Right cardiac atrium (tissue), 5 donors: ENCODE measurements at places on chromosomes 2 and 18. TPM values are rescaled to one million over a fixed set of nuclear protein-coding genes. Genes with fewer than 3 reads are reported as not detected.

DYSF gene
- total RNA-seq, result 42.0 TPM

UGT1A3 gene
- not detected for total RNA-seq

CFAP221 gene
- total RNA-seq, result 1.5 TPM

GRCh38 chr18:69358212-69358895 lies 42.3 kb upstream of the DOK6 start:
- DNase-seq, result no peak

- DNase-seq, result no peak
Observed at GRCh38 chr2:172912266-172912665, 163.4 kb upstream of the MAP3K20 start.

DNA sequence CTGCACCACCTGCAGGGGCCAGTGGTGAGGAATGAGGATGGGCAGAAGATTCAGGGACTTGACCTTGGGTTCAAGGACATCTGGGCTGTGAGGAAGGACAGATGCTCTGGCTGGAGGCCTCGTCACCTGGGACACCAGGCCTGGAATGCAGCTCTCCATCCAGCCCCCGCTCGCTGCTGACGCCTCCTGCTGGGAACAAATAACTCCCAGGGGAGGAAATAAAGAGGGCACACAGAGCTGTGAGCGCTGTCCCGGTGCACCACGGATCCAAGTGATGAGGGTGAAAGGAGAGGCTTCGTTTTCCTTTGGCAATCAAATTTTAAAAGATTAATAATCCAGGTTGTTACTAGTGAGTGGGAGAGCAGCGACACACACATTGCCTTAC lies 368.0 kb upstream of the MYT1L start:
- no peak for DNase-seq

GRCh38 chr2:189232759-189233406 lies 53.3 kb upstream of the COL5A2 start:
- no peak for DNase-seq

- no peak for DNase-seq
Observed at GRCh38 chr2:23293731-23294130, 91.2 kb upstream of the KLHL29 start.

DNA sequence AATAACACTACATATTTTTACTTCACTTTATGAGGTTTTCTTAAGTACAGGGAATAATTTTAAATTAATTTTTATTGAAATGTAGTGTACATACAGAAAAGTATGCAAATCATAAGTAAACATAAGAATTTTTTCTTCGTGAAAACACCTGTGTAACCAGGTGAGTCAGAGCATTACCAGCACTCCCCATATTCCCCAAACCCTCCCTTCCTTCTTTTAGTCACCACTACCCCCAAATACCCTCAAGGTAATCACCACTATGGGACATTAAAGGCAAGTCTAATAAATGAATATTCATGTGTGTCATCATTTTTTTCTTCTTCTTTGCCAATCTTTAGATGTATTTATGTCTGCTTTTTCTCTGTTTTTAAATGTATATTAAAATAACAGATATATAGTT lies 139.9 kb upstream of the LTBP1 start:
- DNase-seq, result no peak

GRCh38 chr2:216181953-216182461 lies 72.9 kb downstream of the XRCC5 start:
- no peak for DNase-seq

GRCh38 chr18:74380916-74381315 lies 65.3 kb downstream of the C18orf63 start:
- no peak for DNase-seq
